ENCODE measurements at places on chromosomes 12 and 14.

GRCh38 chr14:35159742-35160409, 37.5 kb downstream of the PRORP start:
- peak; percentile 82 for DNase-seq

DNA sequence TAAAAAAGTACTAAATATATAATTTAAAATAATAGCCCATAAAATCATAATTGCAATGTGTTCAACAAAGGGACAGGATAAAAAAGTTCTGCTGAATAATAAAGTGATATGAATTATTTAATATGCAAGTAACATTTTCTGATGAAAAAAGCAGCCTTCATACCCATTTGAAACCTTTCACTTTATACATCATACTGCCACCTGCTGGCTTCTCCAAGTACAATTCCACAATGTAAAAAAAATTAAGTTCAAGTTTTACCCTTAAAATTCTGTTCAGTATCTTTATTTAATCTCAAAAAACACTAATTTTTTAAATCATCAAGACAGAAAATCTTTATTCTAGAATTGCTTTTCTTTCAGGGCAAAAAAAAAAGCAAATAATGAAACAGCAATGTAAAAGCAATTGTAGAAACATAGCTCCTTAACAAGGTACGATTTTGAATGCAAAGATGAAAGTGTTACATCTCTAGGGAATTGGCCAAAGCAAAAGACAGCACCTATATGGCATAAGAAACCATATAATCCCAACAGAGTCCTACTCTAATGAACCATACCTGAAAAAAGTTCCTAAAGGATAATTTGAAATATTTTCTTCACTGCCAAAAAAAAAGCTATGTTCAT, 15.0 kb downstream of the MDM1 start:
- DNase-seq: peak; percentile 44

GRCh38 chr12:17976202-17976601, 113.8 kb downstream of the RERGL start:
- no peak for DNase-seq

DNA sequence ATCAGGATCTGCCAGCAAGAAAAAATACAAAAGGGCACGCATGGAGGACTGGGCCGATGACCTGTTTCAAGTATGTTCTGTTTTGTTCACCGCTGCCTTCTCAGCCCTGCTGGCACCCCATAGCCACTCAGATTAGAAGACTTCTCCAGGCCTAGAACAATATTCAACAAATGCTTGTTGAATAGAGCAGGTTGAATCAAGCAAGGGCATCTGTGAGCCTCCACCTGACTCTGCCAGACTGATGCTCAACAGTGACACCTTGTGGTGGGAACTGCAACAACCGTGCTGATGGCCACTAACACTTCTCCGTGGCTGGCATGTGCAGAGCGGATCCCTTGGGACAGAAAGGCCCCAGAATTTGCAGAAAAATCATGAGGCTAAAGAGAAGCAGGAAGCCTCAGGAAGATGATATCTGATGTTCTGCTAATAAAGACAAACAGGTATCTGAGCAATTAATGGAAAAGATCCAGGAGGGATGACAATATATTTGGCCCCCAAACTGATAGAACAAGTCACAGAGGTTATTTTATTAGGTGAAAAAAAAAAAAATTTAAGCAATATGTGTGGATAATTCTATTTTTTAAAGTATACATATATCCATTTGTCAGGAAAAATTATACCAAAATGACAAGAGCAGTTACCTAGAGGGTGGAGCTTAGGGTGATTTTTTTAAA, 114.3 kb downstream of the KSR2 start:
- no peak for DNase-seq

- DNase-seq: no peak
Observed at GRCh38 chr14:65351493-65352194, 60.9 kb upstream of the FUT8 start.

DNA sequence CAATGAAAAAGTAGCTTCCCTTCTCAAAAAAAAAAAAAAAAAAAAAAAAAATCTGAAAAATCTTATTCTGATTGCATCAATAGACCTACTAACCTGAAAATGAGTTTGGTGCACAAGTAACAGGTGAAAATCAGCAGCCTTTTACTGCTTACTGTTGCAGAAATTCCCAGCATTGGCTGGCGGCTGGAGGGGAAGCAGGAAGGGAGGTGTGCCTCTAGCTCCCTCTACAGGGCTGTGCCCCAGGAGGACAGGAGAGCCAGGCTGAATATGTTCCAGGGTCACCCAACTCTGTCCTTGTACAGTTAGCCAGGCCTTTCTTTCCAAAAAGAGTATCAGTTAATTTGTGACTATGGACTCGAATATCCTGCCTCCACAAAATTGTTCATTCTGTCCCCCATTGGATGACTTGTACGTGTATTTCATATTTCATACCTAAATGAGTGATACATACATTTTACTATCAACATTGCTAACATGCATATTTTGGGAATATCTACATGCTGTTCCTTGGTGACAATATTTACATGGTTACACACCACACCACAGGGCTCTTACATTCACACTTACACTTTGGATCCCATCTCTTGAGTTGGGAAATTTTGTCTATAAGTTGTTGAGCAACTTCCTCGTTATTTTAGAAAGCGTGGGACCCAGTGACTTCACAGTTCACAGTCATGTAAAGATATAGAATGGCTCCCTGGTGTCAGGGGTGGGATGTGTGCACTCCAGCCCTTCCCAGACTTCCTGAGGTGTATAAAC, 124.8 kb downstream of the SAMD4A start:
- DNase-seq: peak; percentile 59

DNA sequence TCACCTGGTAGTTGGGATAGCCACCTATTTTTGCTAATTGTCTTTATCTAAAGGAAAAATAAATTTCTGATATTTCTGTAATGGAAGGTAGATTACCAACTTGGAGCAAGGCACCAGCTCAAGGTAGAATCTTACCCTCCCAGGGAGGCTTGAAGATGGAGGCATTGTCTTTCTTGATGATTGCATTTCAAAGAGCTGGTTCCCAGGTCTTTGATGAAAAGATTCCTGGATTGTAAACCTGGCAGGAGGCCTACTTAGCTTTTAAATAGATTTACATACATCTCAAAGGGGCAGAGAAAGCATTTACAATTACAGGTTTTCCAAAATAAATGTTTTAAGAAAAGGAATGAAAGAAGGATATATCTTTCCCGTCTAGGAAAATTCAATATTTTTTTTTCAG, 729.2 kb downstream of the LRFN5 start:
- DNase-seq: no peak

DNA sequence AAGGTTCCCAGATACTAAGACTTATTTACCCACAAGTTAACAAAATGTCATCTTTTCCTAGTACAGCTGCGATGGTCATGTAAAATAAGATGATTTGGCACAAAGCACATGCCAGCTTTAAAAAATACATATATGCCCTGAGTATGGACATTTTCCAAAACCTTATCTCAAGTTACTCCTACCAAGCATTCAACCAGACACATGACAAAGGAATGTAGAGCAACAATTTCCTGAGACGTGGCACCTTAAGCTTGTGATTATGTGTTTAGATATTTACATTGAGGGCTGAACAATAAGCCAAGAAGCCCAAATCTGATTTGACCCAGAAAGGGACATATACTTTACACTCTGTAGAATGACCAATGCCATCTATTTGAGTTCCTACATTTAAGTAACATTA, 24.5 kb upstream of the OVCH1 start:
- DNase-seq: no peak

GRCh38 chr12:64700532-64700931, 58.7 kb downstream of the GNS start:
- no peak for DNase-seq

GRCh38 chr12:103883908-103884307, 42.9 kb upstream of the NT5DC3 start:
- DNase-seq: no peak

DNA sequence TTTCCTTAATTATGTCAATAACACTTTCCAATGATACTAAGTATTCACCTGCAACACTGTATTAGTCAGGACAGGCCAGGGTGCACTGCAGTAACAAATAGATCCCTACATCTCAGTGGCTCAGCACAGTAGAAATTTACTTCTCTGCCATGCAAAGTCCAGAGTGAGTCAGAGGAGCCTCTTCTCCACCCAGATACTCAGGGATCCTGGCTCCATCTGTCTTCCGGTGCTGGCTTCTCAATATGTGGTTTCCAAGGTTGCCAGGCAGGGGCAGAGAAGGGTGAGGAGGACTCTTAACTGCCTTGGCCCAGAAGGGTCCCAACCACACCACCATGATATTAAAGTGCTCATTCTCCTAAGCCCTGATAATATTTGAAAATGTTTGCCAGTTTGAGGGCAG, 47.8 kb downstream of the ADGRD1 start:
- DNase-seq: no peak
